ENCODE measurements at places on chromosomes 2 and 18.

DNA sequence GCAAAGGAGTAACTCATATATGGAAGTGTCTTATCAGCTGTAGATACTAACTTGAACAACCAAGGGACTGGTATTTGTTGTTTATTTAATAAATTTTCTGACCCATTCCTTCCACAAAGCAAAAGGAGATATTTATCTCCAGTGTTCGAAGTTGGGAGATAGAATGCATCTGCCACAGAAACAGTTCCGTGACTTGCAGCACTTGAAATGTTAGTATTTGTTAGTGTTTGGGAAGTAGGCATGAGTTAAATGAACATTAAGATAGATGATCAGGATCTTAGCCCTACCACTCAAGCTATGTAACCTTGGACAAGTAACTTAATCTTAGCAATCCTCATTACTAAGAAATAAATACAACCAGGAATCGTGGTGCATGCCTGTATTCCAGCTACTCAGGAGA is 12.1 kb upstream of the SULT1C4 start:
- no peak for DNase-seq

DNA sequence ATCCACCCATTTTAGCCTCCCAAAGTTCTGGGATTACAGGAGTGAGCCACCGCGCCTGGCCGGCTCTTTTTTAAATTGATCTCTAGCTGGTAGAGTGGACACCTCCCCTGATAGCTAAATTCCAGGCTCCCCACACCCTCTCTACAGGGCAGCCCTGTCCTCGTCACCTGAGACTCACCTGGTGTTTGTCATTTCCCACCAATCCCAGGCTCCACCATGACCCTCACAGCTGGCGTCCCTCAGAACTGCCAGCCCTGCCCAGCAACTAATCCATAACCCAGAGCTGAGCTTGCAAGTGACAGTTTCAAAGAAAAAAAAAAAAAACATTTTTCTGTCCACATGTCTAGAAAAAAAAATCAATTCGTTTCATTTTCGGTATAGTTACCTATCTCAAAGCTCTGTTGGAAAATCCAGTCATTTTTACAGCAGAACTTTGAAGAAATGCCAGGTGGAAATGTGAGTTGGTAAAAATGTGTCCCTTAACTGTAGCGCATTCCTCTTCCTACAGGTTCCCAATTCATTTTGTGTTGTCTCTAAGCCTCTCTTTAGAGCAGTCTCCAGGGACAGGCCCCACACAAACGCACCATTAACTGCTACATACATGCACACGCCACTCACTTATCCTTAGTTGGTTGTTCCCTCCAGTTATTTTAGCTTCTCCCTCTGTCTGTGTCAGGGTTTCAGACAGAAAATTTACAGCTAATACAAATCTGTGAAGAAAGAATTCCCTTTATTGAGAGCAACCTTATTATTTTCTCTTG is 294.7 kb downstream of the FBXO15 start:
- no peak for DNase-seq

- no peak for DNase-seq
Observed at GRCh38 chr2:126115975-126116374, 540.0 kb upstream of the GYPC start.

- DNase-seq = no peak
Observed at GRCh38 chr2:106288873-106289272, 94.8 kb upstream of the UXS1 start.

DNA sequence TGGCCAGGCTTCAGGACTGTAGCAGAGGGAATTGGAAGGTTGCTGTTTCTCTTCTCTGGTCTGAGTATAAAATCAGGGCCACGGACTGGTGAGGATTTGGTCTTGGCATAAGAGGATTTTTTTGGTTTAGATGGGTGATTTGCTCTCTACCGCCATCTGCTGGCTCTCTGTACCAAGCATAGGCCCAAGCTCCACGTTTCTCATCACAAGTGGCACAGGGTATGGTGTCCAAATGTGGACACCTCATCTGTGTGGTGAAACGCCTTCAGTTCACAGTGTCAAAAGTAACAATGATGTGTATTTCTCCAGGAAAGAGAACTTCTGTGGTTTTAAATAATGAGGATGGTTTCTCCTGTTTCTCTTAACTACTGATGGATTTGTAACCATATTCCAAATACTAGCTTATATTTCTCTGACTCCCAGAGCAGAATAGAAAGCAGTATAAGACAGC is 115.1 kb downstream of the EML6 start:
- DNase-seq = peak; percentile 62

GRCh38 chr2:9650119-9650821 is 19.5 kb upstream of the YWHAQ start:
- DNase-seq = no peak

DNA sequence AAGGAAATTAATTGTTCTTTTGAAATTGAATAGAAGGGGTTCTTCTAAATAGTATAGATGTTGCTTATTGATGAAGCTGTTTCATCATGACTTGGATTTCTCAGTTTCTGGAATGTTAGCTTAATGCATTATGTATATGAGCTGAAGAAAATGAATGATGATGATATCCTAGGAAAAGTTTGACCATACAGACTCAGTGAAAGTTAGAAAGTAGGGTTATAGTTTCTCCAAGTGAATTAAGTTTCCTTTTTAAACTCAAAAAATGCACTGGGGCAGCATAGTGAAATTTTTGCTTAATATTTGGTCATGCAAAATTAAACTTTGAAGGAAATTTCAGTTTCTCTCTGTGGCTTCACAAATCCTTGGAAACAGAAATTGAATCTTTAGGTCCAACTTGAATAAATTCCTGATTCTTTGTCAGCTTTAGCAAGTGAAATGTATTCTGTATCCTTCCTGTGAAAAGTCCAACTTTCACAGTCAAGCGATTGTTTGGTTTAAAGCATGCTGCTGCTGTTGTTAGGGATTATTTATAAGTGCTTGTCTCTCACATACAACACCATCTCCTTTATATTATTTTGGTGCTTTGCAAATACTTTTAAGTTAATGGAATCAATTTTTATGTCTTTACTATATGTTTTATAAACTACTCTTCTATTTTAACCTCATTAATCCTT is 78.2 kb downstream of the PIK3C3 start:
- no peak for DNase-seq

- DNase-seq = no peak
Observed at GRCh38 chr18:68854786-68855391, 57.0 kb downstream of the CCDC102B start.

DNA sequence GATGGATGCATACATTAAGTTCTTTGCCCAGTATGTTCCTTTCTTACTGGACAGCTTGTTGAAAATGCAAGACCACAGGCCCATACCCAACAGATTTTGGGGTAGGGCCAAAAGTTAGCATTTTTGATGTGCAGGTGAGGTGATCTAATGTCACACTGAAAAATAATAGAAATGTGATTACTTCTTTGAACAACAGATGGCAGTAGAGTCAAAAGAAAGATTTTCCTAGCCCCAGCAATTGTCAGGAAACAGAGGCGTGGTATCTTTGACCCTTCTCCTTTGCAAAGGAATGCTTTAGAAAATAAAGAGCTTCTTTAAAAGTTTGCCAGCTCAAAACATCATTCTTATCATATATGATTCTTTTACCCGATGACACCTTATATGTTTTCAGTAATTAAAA is 343.6 kb upstream of the SYT4 start:
- peak; percentile 34 for DNase-seq

GRCh38 chr18:58091099-58091611 is 47.1 kb downstream of the NEDD4L start:
- DNase-seq = no peak

- no peak for DNase-seq
Observed at GRCh38 chr2:40292291-40292690, 159.6 kb downstream of the SLC8A1 start.

- DNase-seq = no peak
Observed at GRCh38 chr2:105135436-105135835, 97.6 kb downstream of the MRPS9 start.

GRCh38 chr2:131827481-131828163 is 299.9 kb downstream of the CCDC74A start:
- no peak for DNase-seq

DNA sequence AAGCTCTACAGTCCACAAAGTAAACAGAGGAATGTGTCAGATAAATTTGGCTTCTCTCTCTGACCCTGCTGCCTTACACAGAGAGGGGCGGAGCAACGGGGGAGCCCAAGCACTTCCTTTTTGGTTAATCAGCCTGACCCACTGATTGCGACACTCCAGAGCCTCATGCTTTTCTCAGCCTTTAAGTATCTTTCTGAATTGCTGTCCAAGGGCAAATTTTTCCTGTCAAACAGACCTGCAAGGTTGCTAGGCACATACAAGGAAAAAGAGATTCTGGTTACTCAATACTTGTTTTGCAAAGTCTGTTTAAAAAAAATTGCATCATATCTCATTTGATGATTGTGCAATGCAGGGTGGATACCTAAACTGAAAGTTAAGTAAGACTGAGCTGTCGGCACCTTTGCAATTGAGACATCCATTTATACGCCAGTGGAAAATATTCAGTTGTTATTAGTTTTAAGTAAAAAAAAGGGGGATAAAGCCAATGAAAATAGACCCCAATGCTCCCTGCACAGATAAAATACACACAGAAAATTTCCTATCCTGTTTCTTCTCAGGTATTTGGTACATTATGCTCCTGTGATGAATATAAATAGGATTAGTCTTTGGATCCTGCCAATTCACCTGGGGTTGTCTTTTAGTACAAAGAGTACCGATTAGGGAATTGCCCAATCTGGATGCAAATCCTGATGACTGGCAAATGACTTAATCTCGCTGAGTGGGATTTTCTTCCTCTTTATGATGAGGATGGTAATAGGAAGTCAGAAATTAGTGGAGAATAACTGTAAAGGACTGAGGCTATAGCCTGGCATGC is 260.2 kb upstream of the TRIB2 start:
- DNase-seq = peak; percentile 99

DNA sequence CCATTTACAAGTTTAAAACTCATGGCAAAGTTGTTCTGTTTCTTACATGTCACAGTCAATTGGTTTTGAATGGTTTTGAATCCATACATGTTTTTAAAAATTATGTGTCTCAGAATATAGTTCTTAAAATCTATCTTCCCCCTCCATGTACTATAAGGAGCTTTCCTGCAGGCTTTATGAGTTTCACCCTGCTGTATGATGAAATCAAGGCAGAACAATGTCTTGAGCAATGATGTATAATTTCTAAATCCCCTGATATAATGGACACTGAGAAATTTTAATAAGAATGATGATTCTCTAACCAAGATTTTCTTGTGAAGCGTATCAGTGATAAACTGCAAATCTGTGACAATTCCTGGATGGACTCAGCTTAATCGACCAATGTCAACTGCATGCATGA is 10.6 kb upstream of the ZNF516 start:
- DNase-seq = no peak

DNA sequence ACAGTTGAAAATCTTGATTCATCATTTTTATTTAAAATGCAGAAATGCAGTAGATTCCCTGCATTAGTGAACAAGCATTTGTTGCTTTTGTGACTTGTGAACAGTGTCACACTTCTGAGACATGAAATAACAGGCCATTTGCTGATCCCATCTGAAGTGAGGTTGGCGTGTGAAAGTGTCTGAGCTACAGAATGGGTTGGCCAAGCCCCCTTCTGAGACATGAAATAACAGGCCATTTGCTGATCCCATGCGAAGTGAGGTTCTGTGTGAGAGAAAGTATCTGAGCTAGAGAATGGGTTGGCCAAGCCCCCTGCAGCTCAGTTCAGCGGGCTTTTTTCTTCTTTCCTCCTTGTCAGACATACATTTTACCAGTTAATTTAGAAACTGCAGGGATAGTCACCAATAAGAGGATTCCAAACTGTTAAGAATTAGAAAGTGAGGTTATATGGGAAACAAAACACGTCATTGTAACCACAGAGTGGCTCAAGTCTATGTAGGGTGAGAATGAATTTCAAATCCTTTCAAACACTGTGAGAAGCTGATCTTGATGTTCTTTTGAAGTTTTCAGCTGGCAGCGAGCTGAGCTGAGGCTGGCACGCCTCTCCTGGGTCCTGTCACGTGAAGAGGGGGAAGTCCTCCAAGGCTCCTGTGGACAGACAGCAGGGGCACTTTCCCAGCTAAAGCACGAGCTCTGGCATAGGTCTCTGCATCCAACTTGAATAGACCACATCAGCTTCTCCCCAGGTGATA is 339.2 kb upstream of the SALL3 start:
- no peak for DNase-seq

DNA sequence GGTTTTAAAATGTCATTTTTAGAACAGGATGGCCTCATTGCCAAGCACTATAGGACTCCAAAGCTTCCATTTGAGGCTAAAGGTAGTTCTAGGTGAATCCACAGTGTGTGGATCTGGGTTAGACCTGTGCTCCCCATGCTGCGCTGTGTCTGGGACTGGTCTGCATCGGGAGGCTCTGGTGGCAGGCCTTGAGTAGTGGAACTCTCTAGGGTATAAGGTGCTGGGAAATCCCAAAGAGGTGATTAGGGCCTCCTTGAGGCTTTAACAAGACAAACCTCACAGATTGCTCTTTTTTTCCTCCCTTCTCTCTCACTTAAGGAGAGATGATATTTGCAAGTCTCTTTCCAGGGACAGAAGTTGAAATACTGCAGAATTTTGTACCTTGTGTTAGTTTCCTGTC is 9.3 kb downstream of the SEC11C start:
- DNase-seq = no peak

- DNase-seq = peak; percentile 83
Observed at GRCh38 chr2:29487967-29488555, 372.8 kb downstream of the CLIP4 start.

DNA sequence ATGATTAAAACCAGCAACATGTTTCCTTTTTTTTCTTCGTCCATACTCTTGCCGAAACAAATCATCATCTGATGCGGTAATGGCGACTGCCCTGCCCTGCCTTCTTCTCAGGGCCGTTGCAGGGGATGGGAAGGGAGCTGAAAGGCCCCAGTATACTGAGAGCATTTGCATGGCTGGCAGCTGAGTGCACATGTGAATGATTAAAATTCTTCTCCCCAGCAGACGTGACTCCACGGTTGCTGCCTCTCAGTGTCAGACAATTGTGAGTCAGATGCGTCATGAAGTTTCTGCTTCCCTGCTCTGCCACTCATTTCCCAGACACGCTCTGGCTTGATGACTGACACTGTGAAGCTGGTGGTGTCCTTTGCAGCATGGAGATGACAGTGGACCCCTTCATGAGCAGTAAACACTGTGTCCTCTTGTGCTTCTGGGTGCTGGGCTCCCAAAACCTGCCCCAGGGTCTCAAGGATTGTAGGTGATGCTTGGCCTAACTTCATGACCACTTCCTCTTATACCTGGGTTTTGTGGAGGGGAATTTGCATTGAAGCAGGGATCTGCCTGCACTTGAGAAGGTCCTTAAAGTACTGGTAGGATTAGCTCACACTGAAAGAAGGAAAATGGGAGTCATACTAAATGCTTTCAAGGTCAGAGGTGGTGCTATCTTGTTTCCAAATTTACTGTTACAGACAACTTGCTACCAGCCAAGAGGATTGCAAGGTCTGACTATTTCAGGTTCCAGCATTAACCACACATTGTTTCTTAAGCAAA is 222.5 kb upstream of the COPS8 start:
- DNase-seq = peak; percentile 99
